Spleen (tissue), 13 donors: ENCODE measurements at places on chromosomes 5 and 9.

DNA sequence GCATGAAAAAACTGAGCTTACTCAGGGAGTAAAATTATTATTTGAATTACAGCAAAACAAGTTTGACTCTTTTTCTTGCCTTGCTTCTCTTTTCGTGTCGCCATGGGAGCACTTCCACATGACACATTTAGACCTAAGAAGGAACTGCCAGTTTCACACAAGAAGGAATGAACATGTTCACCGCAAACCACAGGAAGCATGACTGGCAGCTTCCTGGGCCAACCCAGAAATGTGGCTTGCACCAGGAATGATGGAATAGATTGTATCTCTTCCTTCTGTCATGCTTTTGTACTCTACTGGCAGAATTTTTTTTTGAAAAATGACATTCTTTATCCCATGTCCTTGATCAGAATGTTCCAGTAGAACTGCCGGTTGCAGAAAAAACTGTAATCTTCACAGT, 32.9 kb upstream of the MAN2A1 start:
- peak; percentile 85 for DNase-seq

DNA sequence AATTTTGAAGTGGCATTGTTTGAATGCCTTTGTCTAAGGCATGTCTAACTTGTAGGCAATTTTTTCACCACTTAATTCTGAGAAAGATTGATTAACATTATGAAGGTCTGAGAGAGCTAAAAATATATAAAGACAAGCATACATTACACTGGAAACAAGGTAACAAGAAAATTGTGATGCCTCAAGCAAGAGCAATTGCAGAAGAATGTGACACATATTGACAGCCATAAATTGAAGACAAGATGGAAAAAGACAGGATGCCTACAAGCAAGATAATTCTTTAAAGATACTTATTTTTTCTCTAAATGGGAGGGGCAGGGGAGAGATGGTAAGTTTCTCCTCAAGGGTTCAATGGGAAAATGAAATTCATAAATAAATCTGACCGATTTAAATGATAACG, 103.1 kb upstream of the CYLC2 start:
- no peak for DNase-seq

GRCh38 chr9:129141066-129142041, 30.1 kb downstream of the PTPA start:
- peak; percentile 82 for DNase-seq

DNA sequence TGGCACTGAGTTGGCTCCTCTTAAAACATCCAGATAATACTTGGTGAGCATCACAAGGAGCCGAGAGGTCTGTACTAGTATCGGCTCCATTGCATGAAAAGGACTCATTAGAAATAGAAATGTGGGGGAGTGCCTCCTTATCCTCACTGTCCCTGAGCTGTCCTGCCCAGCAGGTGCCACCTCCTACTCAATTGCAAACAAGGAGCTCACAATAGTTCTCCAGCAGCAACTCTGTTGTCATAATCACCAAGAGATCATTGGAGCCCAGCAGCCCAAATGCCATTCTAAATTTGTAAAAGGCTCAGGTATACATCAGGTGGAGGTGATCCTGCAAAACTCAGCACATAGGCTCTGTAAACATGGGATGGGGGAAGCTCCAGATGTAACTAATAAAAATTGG, 99.1 kb downstream of the PLK2 start:
- DNase-seq = no peak

DNA sequence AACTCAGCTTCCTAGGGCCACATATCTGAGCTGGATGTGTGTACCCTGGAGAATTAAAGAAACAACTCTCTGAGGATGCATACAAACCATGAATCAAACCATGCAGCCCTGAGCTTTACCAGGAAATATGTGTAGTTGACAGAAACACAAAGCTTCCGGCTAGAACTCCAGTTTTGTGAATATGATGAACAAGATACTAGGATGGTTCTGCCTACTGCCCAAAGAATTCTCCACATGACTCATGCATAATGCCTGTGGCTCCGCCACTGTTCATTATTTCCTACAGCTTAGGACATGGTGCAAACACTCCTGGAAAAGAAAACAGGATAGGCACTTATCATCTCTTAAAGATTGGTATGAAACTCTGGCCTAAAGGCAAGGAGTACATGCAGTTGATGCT, 343.4 kb downstream of the DNAH5 start:
- DNase-seq = no peak
